ENCODE measurements at places on chromosomes 6 and 20. TPM values are rescaled to one million over a fixed set of nuclear protein-coding genes. Genes with fewer than 3 reads are reported as not detected.

GRCh38 chr6:118387921-118388701, 160.0 kb upstream of the PLN start:
- H3K4me1 ChIP-seq = no peaks in the 10 kb centered on the region
- no peaks in the 10 kb centered on the region for H3K36me3 ChIP-seq
- no peaks in the 10 kb centered on the region for H3K27me3 ChIP-seq
- DNase-seq = no peak

ARFRP1 gene
- 73.3 TPM for total RNA-seq

DNA sequence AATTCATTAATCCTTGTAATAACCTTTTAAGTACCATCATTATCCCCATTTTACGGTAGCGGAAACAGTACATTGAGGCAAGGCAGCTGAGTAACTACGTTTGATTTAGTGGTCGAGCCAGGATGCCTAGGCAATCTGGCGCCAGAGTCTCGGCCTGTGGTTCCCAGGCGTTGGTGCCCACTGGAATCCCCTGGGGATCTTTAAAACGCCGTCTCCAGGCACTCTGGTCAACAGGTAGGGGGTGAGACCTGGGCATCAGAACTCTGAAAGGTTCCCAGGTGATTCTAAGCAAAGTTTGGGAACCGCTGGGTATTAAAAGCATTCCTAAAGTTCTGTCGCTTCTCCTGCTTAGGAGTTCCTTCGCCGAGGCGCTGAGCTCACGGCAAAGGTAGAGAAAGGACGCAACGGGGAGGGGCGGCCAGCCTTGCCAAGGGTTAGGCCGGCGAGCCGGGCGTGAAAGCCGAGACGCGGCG, 939 bp downstream of the DTNBP1 start:
- DNase-seq = no peak
- peak overlapping the region; percentile 91 for H3K27ac ChIP-seq
- peaks cover 55% of the 10 kb centered on the region for H3K4me1 ChIP-seq
- H3K27me3 ChIP-seq = no peaks in the 10 kb centered on the region
- peak overlapping the region; percentile 95 for H3K4me3 ChIP-seq

- peak overlapping the region; percentile 97 for H3K27ac ChIP-seq
- H3K4me1 ChIP-seq = peaks cover 24% of the 10 kb centered on the region
- peaks cover 3% of the 10 kb centered on the region for H3K36me3 ChIP-seq
- H3K27me3 ChIP-seq = no peaks in the 10 kb centered on the region
- no peak for DNase-seq
These were observed 55.7 kb downstream of the GNAS start for GRCh38 chr20:58908221-58908620.

DNA sequence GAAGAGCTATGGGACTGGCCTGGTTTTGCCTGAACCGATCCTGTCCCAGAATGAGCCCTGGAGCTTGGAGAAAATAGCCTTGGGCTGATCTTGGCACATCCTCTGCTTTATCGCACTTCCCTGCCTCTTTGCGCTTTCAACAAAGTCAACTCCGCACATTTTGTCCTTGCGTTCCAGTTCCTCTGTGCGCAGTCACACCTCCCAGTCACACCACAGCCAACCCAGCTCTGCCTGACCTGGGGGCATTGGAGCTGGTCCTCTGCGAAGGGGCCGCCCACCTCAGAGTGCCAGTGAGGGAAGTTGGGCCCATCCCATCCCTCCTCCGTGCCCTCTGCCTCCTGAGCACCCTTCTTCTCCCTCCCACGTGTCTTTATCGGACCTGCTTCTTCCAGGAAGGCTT, 16.9 kb upstream of the UQCC2 start:
- no peaks in the 10 kb centered on the region for H3K4me1 ChIP-seq
- DNase-seq = no peak
- H3K4me3 ChIP-seq = no peak overlapping the region
- H3K36me3 ChIP-seq = no peaks in the 10 kb centered on the region
- H3K27ac ChIP-seq = no peak overlapping the region
- no peaks in the 10 kb centered on the region for H3K27me3 ChIP-seq

DNA sequence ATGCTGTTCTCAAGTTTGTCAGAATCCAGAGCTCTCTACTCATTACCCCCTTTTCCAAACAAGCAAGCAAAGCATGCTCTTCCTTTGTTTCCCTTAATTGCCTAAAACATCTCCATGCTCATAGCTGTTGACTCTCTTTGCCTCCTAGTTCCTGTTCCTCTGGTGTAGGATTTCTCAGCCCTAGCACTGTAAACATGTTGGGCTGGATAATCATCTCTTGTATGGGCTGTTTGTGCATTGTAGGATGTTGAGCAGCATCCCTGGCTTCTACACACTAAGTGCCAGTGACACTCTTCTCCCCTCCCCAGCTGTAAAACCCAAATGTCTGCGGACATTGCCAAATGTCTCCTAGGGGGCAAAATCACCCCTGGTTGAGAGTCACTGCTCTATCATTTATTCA, 14.0 kb downstream of the PPARD start:
- no peaks in the 10 kb centered on the region for H3K27me3 ChIP-seq
- no peak overlapping the region for H3K27ac ChIP-seq
- peaks cover 60% of the 10 kb centered on the region for H3K36me3 ChIP-seq

- peak overlapping the region; percentile 77 for H3K27ac ChIP-seq
- DNase-seq = no peak
- no peak overlapping the region for H3K4me3 ChIP-seq
- H3K36me3 ChIP-seq = no peaks in the 10 kb centered on the region
- H3K4me1 ChIP-seq = peaks cover 53% of the 10 kb centered on the region
These were observed 142.0 kb upstream of the ZNF217 start for GRCh38 chr20:53735536-53736050.

AIF1 gene
- total RNA-seq = 1.5 TPM

GRCh38 chr6:79902046-79902445, 45.3 kb downstream of the ELOVL4 start:
- peaks cover 2% of the 10 kb centered on the region for H3K27me3 ChIP-seq

GRCh38 chr6:73308712-73309534, 45.2 kb downstream of the DPPA5 start:
- peak overlapping the region; percentile 65 for H3K27ac ChIP-seq
- H3K36me3 ChIP-seq = no peaks in the 10 kb centered on the region
- H3K27me3 ChIP-seq = no peaks in the 10 kb centered on the region
- no peak for DNase-seq
- H3K4me1 ChIP-seq = peaks cover 7% of the 10 kb centered on the region

DNA sequence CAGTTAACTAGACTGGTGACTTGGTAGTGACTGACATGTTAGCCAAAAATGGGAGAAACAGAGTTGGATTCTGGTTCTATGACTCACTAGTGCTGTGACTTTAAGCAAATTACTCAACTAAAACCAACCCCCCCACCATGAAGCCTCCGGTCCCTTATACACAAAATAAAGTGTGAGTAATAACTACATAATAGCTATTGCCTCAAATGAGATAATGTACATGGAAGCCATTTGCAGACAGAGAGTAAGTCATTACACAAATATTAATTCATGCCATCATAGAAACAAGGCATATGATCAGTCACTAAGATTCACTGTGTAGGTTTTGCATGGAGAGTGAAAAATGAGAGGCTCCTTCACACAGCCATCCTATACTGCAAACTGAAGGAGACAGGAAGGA, 111.9 kb downstream of the HIVEP2 start:
- no peak overlapping the region for H3K27ac ChIP-seq
- H3K4me3 ChIP-seq = no peak overlapping the region
- no peaks in the 10 kb centered on the region for H3K27me3 ChIP-seq

CNKSR3 gene
- total RNA-seq = not detected

- no peaks in the 10 kb centered on the region for H3K4me1 ChIP-seq
- H3K27me3 ChIP-seq = no peaks in the 10 kb centered on the region
- H3K4me3 ChIP-seq = no peak overlapping the region
- H3K36me3 ChIP-seq = no peaks in the 10 kb centered on the region
- DNase-seq = no peak
These were observed 216.5 kb upstream of the RREB1 start for GRCh38 chr6:6891125-6891721.
